Stimulated activated CD8-positive, alpha-beta memory T cell treated with anti-CD3 and anti-CD28 coated beads, Interleukin-7, amount 100 ng/mL, for 24 hours (primary cell): ENCODE measurements at places on chromosomes 1 and 21.

DNA sequence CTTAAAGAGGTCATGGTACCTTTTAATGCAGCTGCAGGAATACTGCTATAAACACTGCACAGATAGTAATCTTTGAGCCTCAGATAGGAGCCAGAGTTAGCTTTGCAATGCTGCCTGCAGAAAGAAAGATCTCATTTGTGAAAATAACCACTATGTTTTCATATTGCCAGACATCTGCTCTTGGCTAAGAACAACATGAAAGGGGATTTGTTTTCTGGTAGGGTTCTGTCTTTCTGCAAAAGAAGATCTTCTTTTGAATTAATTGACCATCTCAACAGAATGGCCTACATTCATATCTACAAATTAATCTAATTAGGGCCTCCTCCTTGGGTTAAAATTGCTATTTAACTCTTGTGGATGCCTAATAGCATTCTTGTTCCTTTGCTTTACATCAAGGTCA, 177.6 kb upstream of the DPYD start:
- no peak for DNase-seq

DNA sequence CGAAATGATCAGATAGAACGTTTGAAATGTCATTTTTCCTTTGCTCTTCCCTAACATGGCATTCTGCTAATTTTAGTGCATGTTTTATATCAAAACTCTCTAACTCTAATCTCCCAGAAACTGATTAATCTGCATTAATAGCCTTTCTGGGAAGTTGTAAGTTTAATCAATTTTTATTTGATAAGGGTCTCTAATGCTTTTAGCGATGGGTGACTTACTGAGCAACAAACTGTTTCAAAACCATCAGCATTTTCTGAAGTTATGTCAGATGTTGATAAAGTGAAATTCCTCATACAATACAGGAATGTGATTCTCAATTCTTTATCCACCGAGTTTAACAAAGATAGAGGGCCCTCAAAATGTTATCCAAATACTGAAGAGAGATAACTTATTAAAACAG, 431.6 kb upstream of the CXADR start:
- DNase-seq = no peak

- DNase-seq = no peak
These were observed 241.1 kb upstream of the RAB4A start for GRCh38 chr1:229029879-229030235.

GRCh38 chr1:172646653-172647052, 12.2 kb upstream of the FASLG start:
- DNase-seq = no peak

DNA sequence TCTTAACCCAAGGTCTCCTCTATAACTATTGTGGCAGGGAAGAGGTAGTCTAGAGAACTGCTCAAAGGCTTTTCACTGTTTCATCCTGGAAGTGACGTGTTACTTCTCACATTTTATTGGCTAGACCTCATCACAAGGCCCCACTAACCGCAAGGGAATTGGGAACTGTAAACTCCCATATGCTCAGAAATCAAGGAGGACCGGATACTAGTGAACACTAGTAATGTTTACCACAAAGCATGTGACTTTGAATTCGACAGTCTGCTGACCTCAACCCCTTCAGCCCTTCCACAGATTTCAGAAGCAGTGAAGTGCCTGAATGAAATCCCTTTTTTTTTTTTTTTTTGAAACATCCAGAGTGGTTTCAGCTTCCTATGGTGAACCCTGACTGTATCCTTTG, 3.4 kb upstream of the EEIG2 start:
- no peak for DNase-seq

DNA sequence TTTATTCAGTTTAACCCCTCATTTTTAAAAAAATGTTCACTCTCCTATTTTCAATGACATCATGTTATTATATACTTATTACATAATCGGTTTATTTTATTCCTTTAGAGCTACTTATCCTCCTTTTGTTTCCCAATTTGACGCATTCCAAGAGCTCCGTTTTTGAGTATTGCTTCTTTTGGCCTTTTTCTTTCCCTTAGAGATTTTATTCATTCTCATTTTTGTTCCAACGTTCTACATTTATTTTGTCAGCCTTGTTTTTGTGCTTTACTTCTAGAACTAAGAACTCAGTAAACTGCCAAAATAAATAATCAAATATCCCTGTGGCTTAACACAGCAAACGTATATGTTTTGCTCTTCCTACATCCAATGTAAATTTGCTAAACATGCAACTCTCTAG, 769.1 kb downstream of the NCAM2 start:
- DNase-seq = no peak

GRCh38 chr1:218718206-218718605, 373.1 kb downstream of the TGFB2 start:
- DNase-seq = no peak

DNA sequence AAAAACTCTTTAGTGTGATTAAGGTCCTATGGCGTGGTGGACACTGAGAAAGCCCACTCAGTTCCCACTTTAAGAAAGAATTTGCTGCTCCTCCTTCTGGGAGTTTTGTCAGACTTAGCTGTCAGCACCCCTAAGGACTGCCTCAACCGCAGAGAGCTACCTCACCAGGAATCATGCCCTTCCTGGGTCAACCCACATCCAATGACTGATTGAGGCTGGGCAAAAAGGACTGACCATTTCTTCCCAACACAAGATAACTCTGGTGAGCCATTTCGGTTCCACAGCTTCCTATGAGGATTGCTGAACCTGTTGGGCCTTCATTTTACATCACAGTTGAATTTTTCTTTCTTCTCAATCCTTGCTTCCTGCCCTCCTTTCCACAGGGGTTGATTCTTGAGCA, 197.9 kb downstream of the NCAM2 start:
- no peak for DNase-seq

DNA sequence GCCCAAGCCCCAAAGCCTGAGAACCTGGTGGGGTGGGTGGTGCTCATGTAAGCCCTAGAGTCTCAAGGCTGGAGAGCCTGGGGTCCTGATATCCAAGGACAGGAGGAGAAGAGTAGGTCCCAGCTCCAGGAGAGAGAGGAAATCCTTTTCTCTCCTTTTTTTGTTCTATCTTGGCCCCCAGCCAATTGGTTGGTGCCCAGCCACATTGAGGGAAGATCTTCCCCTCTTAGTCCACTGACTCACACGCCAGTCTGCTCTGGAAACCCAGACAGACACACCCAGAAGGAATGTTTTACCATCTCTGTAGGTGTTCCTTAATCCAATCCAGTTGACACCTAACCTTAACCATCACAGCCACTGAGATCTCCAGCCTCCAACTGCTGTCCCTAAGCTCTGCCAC, 16.2 kb upstream of the LIN9 start:
- no peak for DNase-seq

DNA sequence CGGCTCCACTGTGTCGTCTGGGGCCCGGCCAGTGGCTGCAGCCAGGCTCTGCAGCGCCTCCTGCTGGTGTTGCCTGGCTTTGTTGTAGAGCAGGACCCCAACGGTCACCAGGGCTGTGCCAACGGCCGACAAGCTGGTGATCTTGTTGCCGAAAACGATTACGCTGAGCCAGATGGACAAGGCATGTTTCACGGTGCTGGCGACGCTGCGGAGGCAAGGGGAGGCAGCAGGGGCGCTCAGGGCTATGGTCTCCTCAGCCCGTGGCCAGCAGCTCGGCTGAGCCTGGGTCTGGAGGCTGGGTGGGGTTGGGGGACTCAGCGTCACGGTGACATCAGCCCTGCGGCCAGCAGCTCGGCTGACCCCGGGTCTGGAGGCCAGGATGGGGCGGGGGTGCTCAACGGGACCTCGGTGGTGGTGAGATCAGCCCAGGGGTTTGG, 7.0 kb upstream of the CDK11B start:
- peak; percentile 19 for DNase-seq

DNA sequence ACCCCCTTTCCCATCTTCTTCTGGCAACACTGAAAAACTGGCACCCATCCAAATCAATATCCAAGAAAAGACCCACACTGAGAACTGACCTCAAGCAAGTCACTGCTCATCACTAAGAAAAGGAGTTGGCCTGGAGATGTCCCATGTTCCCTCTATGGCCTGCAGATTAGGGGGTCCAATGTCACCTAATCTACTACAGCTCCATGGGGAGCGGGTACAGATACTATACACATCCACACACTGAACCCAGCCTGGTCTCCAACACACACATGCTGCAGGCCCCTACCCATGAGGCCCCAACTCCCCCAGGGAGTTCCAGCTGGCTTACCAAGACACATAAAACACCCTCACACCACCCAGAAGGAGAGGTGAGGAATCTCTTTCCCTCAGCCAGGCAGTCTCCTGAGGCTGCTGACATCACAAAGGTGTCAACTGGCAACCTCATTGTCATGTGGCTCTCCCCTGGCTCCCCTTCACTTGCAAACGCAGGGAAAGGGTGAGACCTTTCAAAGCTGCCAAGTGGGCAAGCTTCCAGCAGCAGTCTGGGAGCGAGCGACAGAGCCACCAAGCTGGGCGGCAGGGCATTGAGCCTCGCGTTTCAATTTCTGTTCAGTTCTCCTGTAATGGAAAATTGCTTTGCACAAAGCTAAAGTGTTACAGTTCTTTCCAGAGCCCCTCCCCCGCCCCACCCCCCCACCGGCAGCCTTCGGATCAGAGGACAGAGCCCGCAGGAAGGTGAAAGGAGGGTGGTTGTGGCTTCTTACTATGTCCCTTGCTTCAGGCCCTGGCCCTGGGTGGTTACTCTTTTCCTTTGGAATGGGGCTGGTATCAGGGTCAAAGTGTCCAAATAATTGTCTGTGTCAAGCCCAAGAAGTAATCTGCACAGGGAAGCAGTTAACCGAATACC, at the start of gene LRRC52:
TSS of gene LRRC52 (plus strand) at position 469 of the 907 bp plus-strand sequence. CDS start at position 766, 297 bp downstream.
- DNase-seq = no peak

- DNase-seq = no peak
These were observed 5.8 kb downstream of the TTLL10 start for GRCh38 chr1:1179346-1179982.

GRCh38 chr1:35173909-35174540, 18.9 kb downstream of the SFPQ start:
- no peak for DNase-seq
